Activated CD4-positive, alpha-beta T cell treated with anti-CD3 and anti-CD28 coated beads for 36 hours (primary cell): ENCODE measurements at places on chromosomes 7 and 10. TPM values are rescaled to one million over a fixed set of nuclear protein-coding genes. Genes with fewer than 3 reads are reported as not detected.

DNA sequence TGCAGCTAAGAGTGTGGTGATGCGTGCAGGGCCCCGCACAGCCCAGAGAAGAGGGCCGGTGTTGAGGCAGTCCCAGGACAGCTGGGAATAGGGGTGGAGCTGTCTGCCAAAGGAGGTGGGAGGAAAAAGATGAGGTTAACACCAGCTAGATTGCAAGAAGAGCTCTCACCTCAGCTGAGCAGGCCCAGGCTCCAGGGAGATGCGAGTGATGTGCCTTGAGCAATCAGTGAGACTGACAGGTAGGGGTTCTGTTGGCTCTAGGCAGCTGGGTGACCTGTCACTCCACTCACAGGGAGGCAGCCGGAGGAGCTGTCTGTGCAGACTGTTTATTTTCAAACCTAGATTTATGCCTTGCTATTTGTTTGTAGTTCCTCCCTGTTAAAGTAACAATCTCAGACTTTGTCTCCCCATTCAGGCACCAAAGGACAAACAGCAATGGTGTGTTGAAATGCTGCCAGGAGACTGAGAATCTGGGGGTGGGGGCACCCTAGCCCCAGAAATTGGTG lies 205.1 kb upstream of the CXCL12 start:
- no peak overlapping the region for H3K27ac ChIP-seq
- DNase-seq, result no peak
- no peak overlapping the region for H3K4me3 ChIP-seq
- no peaks in the 10 kb centered on the region for H3K4me1 ChIP-seq

GRCh38 chr7:11858622-11859302 lies 26.8 kb upstream of the THSD7A start:
- DNase-seq, result no peak
- no peaks in the 10 kb centered on the region for H3K4me1 ChIP-seq
- H3K4me3 ChIP-seq, result no peak overlapping the region
- no peak overlapping the region for H3K27ac ChIP-seq
- H3K36me3 ChIP-seq, result no peaks in the 10 kb centered on the region

- no peak overlapping the region for H3K4me3 ChIP-seq
- H3K36me3 ChIP-seq, result no peaks in the 10 kb centered on the region
- peaks cover 50% of the 10 kb centered on the region for H3K27me3 ChIP-seq
- H3K4me1 ChIP-seq, result peaks cover 5% of the 10 kb centered on the region
Measured at GRCh38 chr7:28856656-28857055, 101.5 kb downstream of the TRIL start.

- H3K36me3 ChIP-seq, result peaks cover 34% of the 10 kb centered on the region
- H3K27me3 ChIP-seq, result no peaks in the 10 kb centered on the region
- peak within 1 kb of the TSS; percentile 98 for H3K4me3 ChIP-seq
- peak within 1 kb of the TSS; percentile 100 for H3K27ac ChIP-seq
- DNase-seq, result peak; percentile 82
Measured at GRCh38 chr10:72087969-72088888, at the start of gene SPOCK2. Gene SPOCK2, minus strand, starts transcription at chr10:72088551. Its CDS starts 223 bp downstream, at chr10:72088328.

GRCh38 chr7:102061981-102062390 lies 224.7 kb upstream of the SH2B2 start:
- no peak overlapping the region for H3K4me3 ChIP-seq
- H3K36me3 ChIP-seq, result peaks cover 6% of the 10 kb centered on the region
- no peak for DNase-seq
- H3K4me1 ChIP-seq, result peaks cover 2% of the 10 kb centered on the region
- H3K27ac ChIP-seq, result no peak overlapping the region

GRCh38 chr10:110455446-110455845 lies 42.3 kb upstream of the DUSP5 start:
- no peak overlapping the region for H3K4me3 ChIP-seq
- H3K4me1 ChIP-seq, result peaks cover 27% of the 10 kb centered on the region
- peak overlapping the region; percentile 8 for H3K27ac ChIP-seq

DNA sequence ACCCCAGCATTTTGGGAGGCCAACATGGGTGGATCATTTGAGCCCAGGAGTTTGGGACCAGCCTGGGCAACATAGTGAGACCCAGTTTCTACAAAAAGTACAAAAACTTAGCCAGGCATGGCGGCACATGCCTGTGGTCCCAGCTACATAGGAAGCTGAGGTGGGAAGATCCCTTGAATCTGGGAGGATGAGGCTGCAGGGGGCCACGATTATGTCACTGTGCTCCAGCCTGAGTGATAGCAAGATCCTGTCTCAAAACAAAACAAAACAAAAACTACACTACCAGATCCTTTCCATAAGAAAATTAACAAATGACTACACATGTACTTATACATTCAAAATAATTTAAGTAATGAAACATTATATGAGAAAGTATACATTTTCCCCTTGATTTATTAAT lies 116.4 kb upstream of the KLF6 start:
- H3K4me1 ChIP-seq, result peaks cover 26% of the 10 kb centered on the region
- H3K27ac ChIP-seq, result peak overlapping the region; percentile 78
- DNase-seq, result peak; percentile 33
- H3K36me3 ChIP-seq, result no peaks in the 10 kb centered on the region
- no peak overlapping the region for H3K4me3 ChIP-seq

- peaks cover 37% of the 10 kb centered on the region for H3K36me3 ChIP-seq
- DNase-seq, result no peak
- H3K4me3 ChIP-seq, result no peak overlapping the region
- no peak overlapping the region for H3K27ac ChIP-seq
Measured at GRCh38 chr10:132707121-132707775, 78.7 kb downstream of the NKX6-2 start.

- no peak for DNase-seq
- H3K4me1 ChIP-seq, result no peaks in the 10 kb centered on the region
- no peak overlapping the region for H3K27ac ChIP-seq
Measured at GRCh38 chr10:26978519-26978918, 117.8 kb upstream of the ABI1 start.

DNA sequence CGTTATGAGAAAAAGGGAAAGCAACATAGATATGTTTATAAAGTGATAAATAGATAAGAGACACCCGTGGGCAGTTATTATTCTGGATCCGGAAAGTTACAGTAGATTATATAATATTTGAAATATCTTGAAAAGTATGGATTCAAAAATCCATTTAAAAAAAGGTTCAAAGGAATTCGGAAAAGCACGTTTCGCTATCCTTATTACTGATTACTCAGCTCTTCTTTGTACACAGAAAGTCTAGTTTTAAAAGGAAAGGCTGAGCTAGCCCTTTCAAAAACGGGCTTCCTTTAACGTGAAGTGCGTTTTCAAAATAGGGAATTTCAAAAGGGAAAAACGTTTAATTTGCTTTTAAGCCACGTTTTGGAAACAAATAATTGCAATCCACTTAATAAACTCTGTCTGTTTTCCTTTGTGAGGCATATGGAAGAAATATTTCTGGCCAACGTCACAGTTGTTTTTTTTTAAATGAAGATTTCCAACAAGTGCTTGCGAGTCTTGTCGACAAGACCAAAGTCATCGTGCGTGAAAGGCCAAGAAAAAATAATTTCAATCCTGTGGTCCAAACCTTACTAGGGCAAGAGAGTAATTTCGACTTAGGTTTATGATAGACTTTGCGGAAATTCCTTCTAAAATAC lies 2.2 kb upstream of the SKIDA1 start:
- H3K4me3 ChIP-seq, result peak overlapping the region; percentile 80
- H3K36me3 ChIP-seq, result no peaks in the 10 kb centered on the region

- H3K36me3 ChIP-seq, result no peaks in the 10 kb centered on the region
- H3K27me3 ChIP-seq, result no peaks in the 10 kb centered on the region
- peaks cover 7% of the 10 kb centered on the region for H3K4me1 ChIP-seq
- H3K27ac ChIP-seq, result no peak overlapping the region
- no peak overlapping the region for H3K4me3 ChIP-seq
Measured at GRCh38 chr7:46202379-46202778, 281.3 kb upstream of the IGFBP3 start.

GRCh38 chr7:48091506-48092433 lies 2.7 kb downstream of the UPP1 start:
- peak overlapping the region; percentile 55 for H3K27ac ChIP-seq
- H3K36me3 ChIP-seq, result peaks cover 59% of the 10 kb centered on the region
- DNase-seq, result no peak

DNA sequence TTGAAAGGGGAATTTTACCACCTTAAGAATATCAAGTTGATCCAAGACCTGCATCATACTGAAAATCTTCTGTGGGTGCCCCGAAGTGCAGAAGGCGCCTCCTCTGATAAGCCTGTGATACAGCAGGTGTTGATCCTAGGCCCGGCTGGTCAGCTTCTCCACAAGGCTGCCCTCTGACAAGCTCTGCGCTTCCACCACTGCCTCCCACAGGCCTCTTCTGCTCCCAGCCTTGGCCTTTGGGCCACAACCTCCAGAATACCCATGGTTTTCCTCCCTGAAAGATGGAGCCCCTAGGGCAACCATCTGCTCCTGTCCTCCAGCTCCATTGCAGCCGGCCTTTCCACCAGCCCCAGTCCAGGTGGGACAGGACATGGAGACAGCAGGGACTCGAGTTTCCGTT lies 5.6 kb upstream of the OGDHL start:
- H3K27ac ChIP-seq, result no peak overlapping the region
- H3K4me1 ChIP-seq, result peaks cover 1% of the 10 kb centered on the region
- H3K36me3 ChIP-seq, result no peaks in the 10 kb centered on the region
- H3K4me3 ChIP-seq, result no peak overlapping the region
- H3K27me3 ChIP-seq, result peaks cover 47% of the 10 kb centered on the region
- DNase-seq, result no peak

GRCh38 chr7:151076863-151077704 lies 3.5 kb downstream of the FASTK start:
- peak; percentile 49 for DNase-seq
- H3K27me3 ChIP-seq, result no peaks in the 10 kb centered on the region
- peaks cover 26% of the 10 kb centered on the region for H3K4me1 ChIP-seq
- no peak overlapping the region for H3K4me3 ChIP-seq
- peaks cover 20% of the 10 kb centered on the region for H3K36me3 ChIP-seq
- no peak overlapping the region for H3K27ac ChIP-seq

DNA sequence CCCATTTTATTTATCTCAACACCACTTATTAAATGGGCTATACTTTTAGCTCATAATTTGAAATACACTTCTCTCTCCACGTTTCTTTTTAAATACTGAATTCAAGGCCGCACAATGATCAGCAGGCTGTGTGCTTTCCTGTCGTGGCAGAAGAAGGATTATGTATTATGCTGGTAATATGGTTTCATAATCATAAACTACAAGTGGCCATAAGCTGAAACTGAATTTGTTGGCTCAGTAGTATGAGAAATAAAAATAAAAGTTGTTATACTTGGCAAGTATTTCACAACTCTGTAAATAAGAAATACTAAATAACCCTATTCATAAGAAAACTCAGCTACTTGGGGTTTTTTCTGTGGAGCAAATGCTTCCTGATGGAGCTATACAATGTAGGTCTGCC lies 313.6 kb downstream of the DOCK4 start:
- no peak overlapping the region for H3K27ac ChIP-seq
- no peaks in the 10 kb centered on the region for H3K36me3 ChIP-seq
- DNase-seq, result no peak
- no peak overlapping the region for H3K4me3 ChIP-seq
- H3K27me3 ChIP-seq, result peaks cover 2% of the 10 kb centered on the region

GRCh38 chr7:15561835-15562234 lies at the start of gene AGMO:
Gene AGMO, minus strand, starts transcription at chr7:15562015.
- DNase-seq, result no peak
- no peaks in the 10 kb centered on the region for H3K27me3 ChIP-seq
- no peak within 1 kb of the TSS for H3K4me3 ChIP-seq
- H3K4me1 ChIP-seq, result no peaks in the 10 kb centered on the region
- H3K36me3 ChIP-seq, result no peaks in the 10 kb centered on the region

DNA sequence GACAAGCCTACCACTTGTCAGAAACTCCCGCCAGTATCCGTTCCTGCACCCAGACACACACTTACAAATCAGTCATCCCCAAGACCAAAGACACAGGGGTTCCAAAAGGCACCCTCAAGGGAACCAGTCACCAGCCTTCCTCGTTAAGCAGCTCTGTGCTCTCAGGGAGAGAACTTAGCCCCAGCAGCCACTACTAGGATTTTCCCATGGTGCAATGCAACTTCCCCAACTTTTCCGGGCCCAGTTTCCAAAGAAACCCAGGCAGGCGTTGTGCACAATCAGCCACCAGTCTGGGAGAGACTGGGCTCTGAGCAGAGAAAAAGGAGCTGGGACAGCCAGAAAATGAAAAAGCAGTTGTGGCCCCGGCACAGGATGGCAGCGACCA lies 1.2 kb downstream of the DLG5 start:
- H3K4me3 ChIP-seq, result peak overlapping the region; percentile 35
- H3K4me1 ChIP-seq, result peaks cover 7% of the 10 kb centered on the region
- H3K27me3 ChIP-seq, result peaks cover 38% of the 10 kb centered on the region
- no peaks in the 10 kb centered on the region for H3K36me3 ChIP-seq
- DNase-seq, result no peak
- H3K27ac ChIP-seq, result no peak overlapping the region

- peaks cover 12% of the 10 kb centered on the region for H3K4me1 ChIP-seq
- no peak overlapping the region for H3K4me3 ChIP-seq
- no peaks in the 10 kb centered on the region for H3K27me3 ChIP-seq
Measured at GRCh38 chr10:97034301-97034700, 151.5 kb downstream of the SLIT1 start.

DNA sequence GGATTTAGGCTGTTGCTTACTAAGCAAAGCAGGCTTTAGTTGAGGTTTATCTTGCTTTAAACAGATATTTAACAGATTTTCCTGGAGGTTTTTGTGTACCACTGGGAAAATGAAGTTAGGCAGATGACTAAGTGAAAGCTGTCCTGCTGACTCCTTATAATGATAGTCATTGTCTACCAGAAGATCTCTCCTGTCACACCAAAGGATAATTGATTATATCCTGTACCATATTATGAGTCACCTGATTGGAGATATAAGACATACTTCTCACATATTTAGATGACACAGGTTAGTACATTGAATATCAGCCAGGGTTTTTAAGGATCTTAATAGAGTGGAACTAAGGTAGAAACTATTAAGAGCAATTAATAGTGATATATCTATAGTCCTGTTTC lies 68.4 kb downstream of the PTEN start:
- H3K4me3 ChIP-seq, result no peak overlapping the region
- H3K27ac ChIP-seq, result no peak overlapping the region
- H3K4me1 ChIP-seq, result peaks cover 46% of the 10 kb centered on the region

DNA sequence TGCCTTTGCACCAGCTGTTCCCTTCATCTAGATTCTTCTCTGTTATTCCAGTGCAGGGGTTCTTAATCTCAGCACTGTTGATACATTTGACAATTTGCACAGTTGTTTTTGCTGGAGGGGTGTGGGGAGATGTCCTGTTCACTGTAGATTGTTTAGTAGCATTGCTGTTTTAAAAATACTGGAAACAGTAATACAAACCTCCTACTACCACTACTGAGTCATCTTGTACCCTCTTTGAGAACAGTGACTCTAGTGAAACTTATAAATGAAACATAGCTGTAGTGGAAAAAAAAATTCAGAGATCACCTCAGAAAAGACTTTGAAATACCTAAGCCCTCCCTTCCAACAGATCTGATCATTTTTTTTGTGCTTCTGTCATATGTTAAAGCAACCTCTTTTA lies 154.8 kb upstream of the TMEM196 start:
- peaks cover 3% of the 10 kb centered on the region for H3K4me1 ChIP-seq
- DNase-seq, result no peak
- no peak overlapping the region for H3K27ac ChIP-seq
- no peak overlapping the region for H3K4me3 ChIP-seq
- no peaks in the 10 kb centered on the region for H3K36me3 ChIP-seq

GRCh38 chr7:64946772-64947171 lies 43.7 kb downstream of the ZNF273 start:
- DNase-seq, result peak; percentile 65
- H3K27ac ChIP-seq, result no peak overlapping the region
- H3K36me3 ChIP-seq, result no peaks in the 10 kb centered on the region
- peaks cover 34% of the 10 kb centered on the region for H3K27me3 ChIP-seq

Gene PRLHR
- total RNA-seq, result not detected

Gene PKD2L1
- not detected for total RNA-seq

Gene NEUROG3
- 0.21 TPM for total RNA-seq

Gene NPC1L1
- 0.04 TPM for total RNA-seq

Gene ACSL5
- 32.0 TPM for total RNA-seq

Gene CALCR
- total RNA-seq, result not detected

Gene SORBS1
- total RNA-seq, result 1.0 TPM

Gene GPR37
- not detected for total RNA-seq

Gene TMEM229A
- total RNA-seq, result not detected

Gene RPP30
- total RNA-seq, result 103 TPM

Gene INHBA
- not detected for total RNA-seq

Gene PCLO
- total RNA-seq, result not detected
